NCI-H510A (cell line): ENCODE measurements at places on chromosomes 1 and 21.

GRCh38 chr21:26055841-26056264 is 114.7 kb downstream of the APP start:
- DNase-seq, result no peak

DNA sequence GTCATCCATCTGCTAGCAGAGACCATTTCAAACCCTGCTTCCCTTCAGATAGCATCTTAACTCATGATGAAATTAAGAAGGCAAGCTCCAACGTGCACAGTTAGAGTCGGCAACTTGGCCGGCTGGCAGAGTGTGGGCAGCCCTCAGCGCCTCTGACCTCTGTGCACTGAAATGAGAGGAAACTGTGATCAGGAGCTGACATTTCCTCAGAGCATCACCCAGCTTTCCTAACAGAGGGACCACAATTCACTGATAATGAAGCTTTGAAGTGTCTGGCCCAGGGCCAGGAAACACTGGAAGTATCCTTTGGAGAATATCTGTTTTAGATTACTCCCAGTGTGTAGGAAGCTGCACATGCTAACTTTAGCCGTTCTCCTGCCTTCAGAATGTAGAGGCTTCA is 145.0 kb upstream of the ZC3H11B start:
- no peak for DNase-seq

DNA sequence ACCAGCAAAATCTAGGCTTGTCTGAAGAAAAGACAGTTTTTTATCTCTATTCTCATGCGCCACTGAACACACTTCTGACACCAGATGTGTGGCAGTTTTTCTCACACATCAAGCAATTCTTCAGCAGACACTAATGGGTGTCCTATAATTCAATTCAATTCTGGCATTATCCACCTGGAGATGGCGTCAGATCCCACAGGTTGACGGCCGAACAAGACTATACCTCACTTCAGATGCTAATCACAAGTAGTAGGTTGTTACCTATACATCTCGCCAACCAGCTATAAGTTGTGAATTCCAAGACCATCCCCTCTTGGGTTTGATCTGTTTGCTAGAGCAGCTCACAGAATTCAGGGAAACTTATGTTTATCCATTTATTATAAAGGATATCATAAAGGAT is 89.9 kb upstream of the ARTN start:
- no peak for DNase-seq

DNA sequence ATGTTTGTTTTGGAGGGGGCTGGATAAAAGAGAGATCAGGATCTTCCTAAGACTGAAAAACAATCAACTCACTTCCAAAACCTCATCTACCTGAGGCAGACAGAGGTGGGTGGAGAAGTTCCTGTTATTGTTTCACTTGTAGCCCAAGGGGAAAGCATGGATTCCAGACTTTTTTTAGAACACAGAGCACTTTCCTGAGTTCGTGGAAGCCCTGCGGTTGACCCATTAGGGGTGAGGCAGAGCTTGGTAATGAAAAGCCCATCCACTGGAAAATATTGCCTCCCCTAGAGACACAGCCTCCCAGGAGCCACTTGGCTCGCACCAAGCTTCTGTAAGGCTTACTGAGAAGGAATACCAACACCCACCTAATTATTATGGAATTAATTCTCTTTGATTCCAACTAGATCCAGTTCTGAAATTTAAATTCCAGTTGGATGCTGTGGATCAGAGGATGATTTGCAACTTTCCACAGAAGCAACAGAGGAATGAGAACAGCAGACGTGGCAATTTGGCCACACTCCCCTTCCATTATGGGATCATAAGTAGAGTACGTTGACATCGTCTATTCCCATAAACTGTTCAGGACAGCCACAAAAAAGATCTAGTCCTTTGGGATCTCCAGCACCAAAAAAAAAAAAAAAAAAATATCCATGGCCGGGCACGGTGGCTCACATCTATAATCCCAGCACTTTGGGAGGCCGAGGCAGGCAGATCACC is 4.1 kb upstream of the PEF1 start:
- no peak for DNase-seq

DNA sequence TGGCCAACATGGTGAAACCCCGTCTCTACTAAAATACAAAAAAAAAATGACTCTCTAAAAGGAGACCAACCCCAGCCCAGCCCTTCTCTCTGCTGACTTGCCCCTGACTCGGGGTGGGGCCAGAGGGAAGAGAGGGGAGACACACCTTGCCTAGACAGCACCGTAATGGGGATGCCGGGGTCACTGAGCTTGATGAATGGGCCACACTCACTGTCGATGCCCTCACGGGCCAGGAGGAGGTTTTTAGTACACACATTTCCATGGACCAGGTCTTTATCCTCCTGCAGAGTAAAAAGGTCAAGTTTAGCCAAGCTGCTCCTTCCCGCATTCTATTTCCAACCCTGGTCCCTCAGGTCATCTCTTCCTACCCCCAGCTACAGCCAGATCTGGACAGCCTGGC is 99.7 kb downstream of the RAVER2 start:
- DNase-seq, result no peak

DNA sequence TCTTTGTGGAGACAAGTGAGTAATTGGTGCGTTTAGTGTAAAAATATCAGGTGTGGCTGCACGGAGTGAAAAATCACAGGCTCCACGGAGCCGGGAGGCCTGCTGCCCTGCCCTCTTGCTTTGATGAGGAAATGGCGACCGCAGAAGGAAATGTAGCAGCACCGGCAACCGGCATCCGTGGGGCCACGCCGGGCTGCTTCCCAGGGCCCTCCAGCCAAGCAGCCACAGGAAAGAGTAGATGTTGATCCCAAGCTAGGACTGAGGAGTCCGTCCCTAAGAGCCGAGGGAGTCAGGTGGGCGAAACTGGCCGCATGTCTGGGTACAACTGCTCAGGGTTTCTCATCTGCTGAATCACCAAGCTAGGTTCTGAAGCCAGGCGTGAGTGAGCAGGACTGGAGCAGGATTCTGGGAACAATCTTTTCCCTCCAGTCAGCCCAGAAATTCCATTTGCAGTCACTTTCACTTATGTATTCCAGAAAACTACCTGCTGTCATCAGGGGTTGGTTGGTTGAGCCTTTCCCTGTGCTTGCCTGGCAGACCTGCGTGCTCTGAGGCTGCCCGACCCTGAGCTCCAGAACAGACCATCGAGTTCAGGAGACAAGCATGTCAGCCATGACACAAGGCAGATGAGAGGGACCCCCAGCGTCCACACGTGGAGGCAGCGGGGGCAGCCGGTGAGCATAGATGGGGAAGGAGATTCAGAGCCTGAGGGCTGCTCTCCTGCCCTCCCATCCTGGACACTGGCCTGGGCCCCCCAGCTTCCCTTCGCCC is 5.8 kb upstream of the ITGB2 start:
- DNase-seq, result no peak

DNA sequence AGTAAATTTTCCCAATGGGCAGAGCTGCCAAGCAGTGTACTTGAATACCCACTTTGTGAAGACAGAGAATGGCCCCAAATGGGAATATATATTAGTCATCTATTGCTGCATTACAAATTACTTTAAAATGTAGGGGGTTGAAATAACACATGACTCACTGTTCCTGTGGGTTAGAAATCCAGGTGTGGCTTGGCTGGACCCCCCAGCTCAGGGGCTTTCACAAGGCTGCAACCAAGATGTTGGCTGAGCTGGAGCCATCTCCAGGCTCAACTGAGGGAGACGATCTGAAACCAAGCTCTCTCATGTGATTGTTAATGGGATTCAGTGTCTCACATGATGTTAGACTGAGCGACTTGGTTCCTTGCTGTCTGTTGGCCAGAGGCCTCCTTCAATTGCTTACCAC is 33.4 kb upstream of the ARHGAP29 start:
- DNase-seq, result no peak

DNA sequence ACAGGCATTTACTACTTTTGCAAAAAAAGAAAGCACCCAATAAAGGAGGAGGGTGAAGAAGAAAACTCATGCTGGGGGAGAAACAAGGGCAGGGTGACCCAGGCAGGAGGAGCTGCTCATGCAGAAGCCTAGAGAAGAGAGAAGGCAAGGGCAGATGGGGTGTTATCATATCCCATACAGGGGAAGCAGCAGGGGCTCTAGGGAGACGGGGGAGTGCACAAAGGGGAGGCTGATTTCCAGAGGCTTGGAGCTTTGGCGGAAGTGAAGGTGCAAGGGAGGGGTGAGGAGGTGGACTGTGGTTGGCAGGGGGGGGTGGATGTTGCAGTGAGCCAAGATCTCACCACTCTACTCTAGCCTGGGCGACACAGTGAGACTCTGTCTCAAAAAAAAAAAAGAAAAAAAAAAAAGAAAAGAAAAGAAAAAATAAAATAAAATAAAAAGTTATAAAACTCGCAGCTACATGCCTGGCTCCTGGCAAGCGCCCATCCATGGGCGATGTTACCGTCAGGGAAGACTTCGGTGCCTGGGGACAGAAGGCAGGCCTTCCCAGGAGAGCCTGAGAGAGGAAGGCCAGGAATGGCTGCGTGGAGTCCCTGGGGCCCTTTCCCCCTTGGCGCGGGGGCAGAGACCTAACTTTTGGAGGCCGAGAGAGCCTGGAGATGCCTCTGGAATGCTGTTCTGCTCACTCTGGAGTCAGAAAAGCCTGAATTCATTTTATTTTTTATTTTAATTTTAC is 3.3 kb upstream of the FCN3 start:
- DNase-seq, result no peak

DNA sequence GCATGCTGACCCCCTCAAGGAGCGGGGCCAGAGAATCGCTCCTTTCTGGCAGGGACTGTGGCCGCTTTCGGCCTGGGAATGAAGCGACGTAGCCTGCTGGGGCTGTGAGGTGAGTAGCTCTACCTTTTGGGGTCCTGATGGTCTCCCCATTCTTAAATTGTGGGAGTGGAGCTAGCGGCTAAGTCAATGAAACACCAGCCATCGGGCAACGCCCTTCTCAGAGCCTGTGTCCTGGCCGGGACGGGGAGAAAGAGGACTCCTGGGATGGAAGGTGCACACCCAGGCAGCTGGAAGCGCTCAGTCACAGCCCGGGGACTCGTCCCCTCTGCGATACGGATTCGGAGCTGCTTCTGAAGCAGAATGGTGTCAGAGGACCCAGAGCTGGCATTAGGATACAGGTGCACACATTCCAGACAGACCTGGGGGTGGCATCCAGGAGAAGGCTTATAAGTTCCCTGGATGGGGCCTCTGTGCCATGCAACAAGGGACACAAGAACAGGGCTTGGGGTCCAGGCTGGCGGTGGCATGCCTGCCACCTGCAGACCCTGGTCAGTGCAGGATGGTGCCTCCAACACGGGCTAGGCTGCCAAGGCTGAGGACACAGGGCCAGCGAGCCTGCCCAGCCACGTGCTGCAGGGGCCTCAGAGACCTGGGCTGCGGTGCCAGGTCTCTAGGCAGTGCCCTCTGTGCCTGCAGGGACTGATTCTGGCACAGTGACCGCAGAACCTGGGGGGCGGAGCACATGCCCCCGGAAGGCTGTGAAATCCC is 945 bp upstream of the WNT9A start:
- no peak for DNase-seq

GRCh38 chr1:63042278-63042677 is 258.3 kb downstream of the ATG4C start:
- DNase-seq, result peak; percentile 57

DNA sequence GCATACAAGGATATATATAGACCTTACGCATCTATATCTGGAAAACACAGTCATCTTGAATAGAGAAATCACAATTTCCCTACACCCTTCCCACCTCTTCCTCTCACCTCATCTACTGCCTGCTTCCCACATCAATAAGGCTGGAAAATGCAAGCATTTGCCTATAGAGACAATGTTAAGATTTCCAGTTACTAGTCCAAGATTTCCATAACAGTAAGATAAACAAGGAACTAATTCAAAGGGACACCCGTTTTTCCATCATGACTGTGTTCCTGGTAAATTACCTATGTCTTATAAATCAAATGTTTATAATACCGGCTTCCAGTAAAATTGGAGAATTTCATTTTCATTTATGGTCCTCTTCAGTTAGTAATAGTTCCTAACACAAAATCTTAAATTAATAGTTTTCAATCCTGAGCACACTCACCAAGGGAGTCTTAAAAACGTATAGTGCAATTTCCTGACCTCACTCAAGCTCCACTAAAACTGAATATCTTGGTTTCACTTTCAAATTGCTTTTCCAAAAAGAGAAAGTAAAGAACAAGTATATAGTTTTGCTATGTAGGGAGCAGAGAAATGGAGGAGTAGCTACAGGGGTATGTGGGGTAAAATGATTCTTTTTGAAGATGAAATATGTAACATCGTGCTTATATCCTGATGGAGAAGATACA is 398.7 kb downstream of the PLPP3 start:
- no peak for DNase-seq

GRCh38 chr1:57831624-57832023 is 407.8 kb upstream of the DAB1 start:
- DNase-seq, result no peak

DNA sequence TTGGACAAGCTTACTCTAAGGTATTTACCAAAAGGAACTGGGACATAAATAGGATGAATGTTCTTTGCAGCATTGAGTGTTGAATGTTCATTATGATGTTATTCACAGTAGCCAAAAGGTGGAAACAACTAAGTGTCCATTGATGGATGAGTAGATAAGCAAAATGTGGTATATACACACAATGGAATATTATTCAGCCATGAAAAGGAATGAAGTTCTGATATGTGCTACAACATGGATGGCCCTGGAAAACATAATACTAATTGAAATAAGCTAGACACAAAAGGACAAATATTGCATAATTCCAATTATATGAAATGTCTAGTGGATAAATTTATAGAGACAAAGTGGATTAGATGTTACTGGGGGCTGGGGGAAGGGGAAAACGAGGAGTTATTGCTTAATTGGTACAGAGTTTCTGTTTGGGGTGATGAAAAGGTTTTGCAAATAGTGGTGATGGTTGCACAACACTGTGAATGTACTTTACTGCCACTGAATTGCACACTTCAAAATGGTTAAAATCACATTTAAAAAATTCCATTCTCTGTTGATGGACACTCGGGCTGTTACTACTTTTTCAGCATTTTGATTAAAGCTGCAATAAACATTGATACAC is 2.9 kb downstream of the MTARC1 start:
- no peak for DNase-seq

- no peak for DNase-seq
Observed at GRCh38 chr1:206438554-206438953, 31.7 kb upstream of the IKBKE start.

GRCh38 chr1:117127795-117128194 is 6.2 kb upstream of the TRIM45 start:
- DNase-seq, result no peak

DNA sequence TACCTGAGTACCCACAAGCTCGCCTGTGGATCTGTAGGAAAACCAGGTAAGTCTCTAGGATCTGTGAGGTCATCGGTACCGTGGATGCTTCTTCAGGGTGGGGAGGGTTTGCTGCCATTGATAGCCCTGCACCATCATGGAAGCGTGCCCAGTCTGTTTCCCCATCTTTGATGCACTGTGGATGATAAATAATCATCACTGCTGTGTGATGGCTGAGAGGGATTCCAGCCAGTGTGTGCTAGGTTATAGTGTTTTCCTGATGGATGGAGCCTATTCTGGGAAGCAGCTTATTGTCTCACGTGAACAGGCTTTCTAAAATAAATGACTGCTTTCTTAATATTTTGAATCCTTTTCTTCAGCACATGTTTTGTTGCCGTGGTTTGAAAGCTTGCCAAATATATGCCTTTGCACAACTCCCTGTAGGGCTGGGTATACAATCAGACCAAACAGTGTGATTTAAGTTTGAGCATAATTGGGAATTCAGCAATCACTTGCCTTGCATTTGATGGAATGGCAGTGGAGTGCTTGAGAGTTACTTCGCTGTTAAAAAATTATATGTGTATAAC is 113.8 kb downstream of the CAMTA1 start:
- DNase-seq, result no peak
